Karpas-422 (cell line): ENCODE measurements at places on chromosomes 1 and 21. TPM values are rescaled to one million over a fixed set of nuclear protein-coding genes. Genes with fewer than 3 reads are reported as not detected.

The ARMH1 gene
- total RNA-seq, result 5.4 and 7.7 TPM in 2 replicates

The TAS1R1 gene
- not detected in 2 replicates for total RNA-seq

The MAN1C1 gene
- total RNA-seq, result not detected in 2 replicates

The SLC9C2 gene
- total RNA-seq, result not detected in 2 replicates

The SLC44A3 gene
- total RNA-seq, result not detected in 2 replicates

The ADAMTSL4 gene
- total RNA-seq, result not detected in 2 replicates

The SLC30A10 gene
- total RNA-seq, result not detected in 2 replicates

The TNFRSF25 gene
- 0.58 TPM in 1 of 2 replicates, not detected in the other for total RNA-seq

The TIAM1 gene
- total RNA-seq, result 0.63 and 1.6 TPM in 2 replicates

The RYR2 gene
- total RNA-seq, result not detected in 2 replicates

The IPO13 gene
- 19.8 and 23.3 TPM in 2 replicates for total RNA-seq

The CCDC27 gene
- total RNA-seq, result not detected in 2 replicates

The C1orf53 gene
- total RNA-seq, result 4.4 and 7.8 TPM in 2 replicates

The CNKSR1 gene
- 0.29 and 1.5 TPM in 2 replicates for total RNA-seq

The NUF2 gene
- total RNA-seq, result 44.6 and 91.7 TPM in 2 replicates

The LIN9 gene
- total RNA-seq, result 7.8 and 22.0 TPM in 2 replicates

The FCRL3 gene
- total RNA-seq, result 24.7 and 45.8 TPM in 2 replicates

The MFSD2A gene
- total RNA-seq, result 11.6 and 20.8 TPM in 2 replicates

The PTP4A2 gene
- 215 and 401 TPM in 2 replicates for total RNA-seq

The LRRN2 gene
- total RNA-seq, result not detected in 2 replicates

The DNAJC8 gene
- total RNA-seq, result 56.9 and 71.8 TPM in 2 replicates

The ZFP69B gene
- total RNA-seq, result 11.1 and 12.9 TPM in 2 replicates

The ZNF648 gene
- not detected in 2 replicates for total RNA-seq

The C1orf185 gene
- not detected in 2 replicates for total RNA-seq

The RAP1GAP gene
- total RNA-seq, result not detected in 2 replicates

The ATAD3C gene
- 0.51 TPM in 1 of 2 replicates, not detected in the other for total RNA-seq

The TAF12 gene
- total RNA-seq, result 39.5 and 40.9 TPM in 2 replicates

The RASSF5 gene
- total RNA-seq, result 27.2 and 29.5 TPM in 2 replicates

The OLFML3 gene
- total RNA-seq, result 0.18 and 0.26 TPM in 2 replicates

The TMCO4 gene
- total RNA-seq, result 9.9 and 20.6 TPM in 2 replicates
